Putamen (tissue), 1 donor: ENCODE measurements at places on chromosomes 16 and 17.

DNA sequence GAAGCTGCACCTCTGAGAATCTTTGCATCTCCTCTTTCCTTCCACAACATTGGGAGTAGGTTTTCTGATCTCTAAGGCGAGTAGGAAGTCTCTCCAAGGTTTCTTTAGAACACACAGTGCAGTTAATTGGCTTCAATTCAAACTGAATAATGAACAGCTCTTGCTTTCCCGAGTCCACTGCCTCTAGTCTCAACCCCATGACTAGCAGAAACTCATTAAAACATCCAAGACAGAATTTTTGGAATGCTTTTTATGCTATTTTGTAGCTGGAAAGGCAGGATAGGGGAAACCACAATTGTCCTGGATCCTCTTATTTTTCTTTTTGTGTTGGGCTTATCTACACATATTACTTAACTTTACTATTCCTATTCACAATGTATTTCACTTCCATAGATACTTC lies 206.6 kb downstream of the CDH8 start:
- DNase-seq: no peak

DNA sequence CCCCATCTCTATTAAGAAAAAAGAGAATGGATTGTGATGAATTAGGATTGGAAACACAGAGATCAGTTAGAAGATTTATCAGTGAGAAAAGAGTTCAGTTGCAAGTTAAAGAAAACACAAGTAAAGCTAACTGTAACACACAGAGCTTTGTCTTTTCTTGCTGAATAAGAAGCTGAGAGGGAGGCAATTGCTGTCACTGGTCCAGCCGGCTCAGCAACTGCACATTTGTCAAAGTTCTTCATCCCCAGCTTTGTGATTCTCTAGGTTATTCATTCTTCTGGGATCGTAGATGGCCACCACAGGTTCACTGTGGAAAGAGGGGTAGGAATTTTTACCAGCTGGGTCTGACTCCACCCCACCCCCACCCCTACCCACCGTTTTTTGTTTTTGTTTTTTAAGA lies 615.7 kb downstream of the WWOX start:
- no peak for DNase-seq

- DNase-seq: no peak
These were observed 7.4 kb upstream of the SLC13A2 start for GRCh38 chr17:28466001-28466400.

DNA sequence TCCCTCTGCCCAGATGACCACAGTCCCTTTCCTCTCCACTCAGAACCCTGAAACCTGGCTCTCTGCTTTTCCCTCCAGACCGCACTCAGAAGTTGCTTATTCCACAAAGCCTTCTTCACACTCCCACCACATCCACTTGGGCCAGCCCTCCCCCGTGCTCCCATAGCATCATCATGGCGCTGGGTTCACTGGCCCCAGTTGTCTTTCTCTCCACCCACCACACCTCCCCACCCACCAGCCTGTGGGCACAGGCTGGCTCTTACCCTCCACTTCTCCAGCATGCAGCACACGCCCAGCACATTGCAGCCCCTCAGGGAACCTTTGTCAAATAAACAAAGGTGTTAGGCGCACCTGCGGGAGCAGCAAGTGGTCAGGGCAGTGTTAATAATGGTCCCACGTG lies 130.0 kb downstream of the KATNIP start:
- no peak for DNase-seq

- no peak for DNase-seq
These were observed 170.0 kb upstream of the ZNF267 start for GRCh38 chr16:31703526-31704128.

DNA sequence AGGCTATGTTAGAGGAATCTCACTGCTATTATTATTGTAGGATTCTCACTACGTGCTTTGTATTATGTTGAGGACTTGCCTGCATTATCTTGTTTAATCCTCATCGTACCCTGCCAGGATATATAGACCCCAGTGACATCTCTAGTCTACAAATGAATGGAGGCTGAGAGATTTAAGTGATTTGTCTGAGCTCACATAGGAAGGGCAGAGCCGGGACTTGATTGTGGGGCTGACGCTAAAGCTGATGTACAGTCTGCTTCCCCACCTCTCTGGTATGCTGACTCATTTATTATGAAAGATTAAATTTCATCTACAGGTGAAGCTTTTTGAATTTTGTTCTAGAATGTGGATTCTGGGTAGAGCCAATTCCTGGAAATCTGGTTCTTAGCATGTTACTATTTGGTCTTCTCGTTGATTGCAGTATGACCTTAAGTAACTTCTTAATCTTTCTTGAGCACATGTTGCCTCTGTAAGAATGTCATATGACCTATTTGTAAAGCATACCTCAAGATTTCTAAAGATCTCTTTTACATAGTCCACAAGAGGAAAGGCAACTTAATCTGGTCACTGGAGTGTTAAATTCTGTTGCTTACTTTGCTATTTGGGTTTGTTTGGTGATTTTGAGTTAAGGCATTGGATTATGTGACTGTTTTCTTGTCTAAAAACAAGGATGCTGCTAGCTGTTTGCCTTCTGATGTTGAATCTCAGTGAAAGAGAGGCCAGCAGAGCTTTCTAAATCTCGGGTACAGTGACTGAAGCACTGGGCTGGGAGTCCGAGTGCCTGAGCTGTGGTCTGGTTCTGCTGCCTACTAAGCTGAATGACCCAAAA lies 12.4 kb downstream of the METTL9 start:
- DNase-seq: no peak

GRCh38 chr16:70480127-70481105 lies 26.0 kb downstream of the FCSK start:
- DNase-seq: no peak

GRCh38 chr16:58421059-58421458 lies 28.8 kb downstream of the GINS3 start:
- DNase-seq: peak; percentile 74

- DNase-seq: no peak
These were observed 157.3 kb downstream of the VPS53 start for GRCh38 chr17:557371-557770.

- no peak for DNase-seq
These were observed 2.9 kb downstream of the PHKB start for GRCh38 chr16:47463771-47464624.

GRCh38 chr16:81668243-81669097 lies 110.6 kb upstream of the PLCG2 start:
- no peak for DNase-seq

DNA sequence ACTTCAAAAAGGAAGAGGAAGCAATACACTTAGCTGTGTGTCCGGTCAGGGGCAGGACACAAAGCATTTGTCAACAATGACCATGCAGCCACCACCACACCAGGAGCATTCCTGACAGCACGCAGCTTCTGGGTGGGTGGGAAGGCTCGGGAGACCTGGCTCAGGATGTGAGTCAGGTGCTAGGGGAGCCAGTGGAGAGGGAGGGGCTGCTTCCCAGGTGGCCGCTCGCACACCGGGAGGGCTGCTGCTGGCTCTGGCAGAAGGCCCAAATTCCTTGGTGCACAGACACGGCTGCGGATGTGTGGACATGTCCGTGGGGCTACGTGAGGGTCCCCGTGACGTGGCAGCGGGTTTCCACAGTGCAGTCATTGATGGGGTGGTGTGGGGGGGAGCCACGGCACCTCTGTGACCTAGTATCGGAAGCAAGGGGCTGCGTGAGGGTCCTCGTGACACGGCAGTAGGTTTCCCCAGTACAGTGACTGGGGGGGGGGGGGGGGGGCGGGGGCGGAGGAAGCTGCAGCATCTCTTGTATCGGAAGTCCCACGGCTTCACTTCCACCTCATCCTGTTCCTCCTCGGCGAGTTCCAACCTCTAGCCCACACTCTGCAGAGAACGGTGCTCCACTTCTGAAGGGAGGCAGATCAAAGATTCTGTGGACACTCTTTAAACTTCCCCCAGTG lies 112.8 kb downstream of the ZNF778 start:
- no peak for DNase-seq

GRCh38 chr17:58671969-58672368 lies 19.9 kb downstream of the TEX14 start:
- DNase-seq: no peak

GRCh38 chr16:54633943-54634362 lies 296.7 kb upstream of the IRX5 start:
- no peak for DNase-seq

GRCh38 chr17:38798614-38799500 lies 499 bp downstream of the PIP4K2B start:
- peak; percentile 53 for DNase-seq

GRCh38 chr16:6804461-6804860 lies 528.2 kb upstream of the RBFOX1 start:
- DNase-seq: peak; percentile 17

DNA sequence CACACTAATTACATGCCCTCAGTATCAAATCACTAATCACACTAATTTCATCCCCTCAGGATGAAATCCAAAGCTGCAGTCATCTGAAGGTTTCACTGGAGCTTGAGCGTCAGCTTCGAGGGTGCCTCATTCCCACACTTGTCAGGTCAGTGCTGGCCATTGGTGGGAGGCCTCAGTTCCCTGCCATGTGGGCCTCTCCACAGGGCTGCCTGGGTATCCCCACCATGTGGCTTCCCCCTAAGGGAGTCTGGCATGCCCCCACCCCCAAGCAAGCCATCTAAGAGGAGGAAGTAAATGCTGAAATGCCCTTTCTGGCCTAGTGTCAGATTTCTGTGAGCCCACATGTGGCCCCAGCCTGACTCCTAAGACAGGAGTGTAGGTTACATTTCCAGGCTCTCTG lies 78.6 kb upstream of the CDH5 start:
- DNase-seq: no peak

GRCh38 chr16:85445064-85445778 lies 167.9 kb upstream of the GSE1 start:
- DNase-seq: no peak

DNA sequence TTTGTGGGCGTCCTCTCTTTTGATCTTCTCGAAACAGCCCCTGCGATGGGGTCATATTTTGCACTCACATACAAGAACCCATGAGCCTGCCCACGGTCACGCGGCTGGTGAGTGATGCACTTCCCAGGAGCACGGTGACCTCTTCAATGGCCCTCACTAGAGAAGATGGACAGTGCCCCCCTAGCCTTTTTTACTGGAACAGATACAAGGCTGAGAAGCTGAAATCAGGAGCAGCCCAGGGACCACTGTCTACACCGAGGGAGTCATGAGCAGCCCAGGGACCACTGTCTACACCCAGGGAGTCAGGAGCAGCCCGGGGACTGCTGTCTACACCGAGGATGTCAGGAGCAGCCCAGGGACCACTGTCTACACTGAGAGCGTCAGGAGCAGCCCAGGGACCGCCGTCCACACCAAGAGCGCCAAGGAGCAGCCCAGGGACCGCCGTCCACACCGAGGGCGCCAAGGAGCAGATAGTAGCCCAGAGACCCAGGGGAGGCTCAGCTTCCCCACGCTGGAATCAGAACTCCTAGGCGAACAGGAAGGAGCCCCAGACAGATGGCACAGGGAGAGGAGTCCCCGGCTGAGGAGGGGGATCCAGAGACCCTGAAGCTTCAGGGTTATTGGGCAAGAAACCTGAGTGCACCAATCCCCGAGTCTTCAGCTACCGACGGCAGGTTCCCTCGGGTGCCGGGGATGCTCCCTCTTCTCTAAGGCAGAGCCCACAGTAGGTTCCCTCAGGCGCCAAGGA lies 23.7 kb downstream of the ACSF3 start:
- no peak for DNase-seq

DNA sequence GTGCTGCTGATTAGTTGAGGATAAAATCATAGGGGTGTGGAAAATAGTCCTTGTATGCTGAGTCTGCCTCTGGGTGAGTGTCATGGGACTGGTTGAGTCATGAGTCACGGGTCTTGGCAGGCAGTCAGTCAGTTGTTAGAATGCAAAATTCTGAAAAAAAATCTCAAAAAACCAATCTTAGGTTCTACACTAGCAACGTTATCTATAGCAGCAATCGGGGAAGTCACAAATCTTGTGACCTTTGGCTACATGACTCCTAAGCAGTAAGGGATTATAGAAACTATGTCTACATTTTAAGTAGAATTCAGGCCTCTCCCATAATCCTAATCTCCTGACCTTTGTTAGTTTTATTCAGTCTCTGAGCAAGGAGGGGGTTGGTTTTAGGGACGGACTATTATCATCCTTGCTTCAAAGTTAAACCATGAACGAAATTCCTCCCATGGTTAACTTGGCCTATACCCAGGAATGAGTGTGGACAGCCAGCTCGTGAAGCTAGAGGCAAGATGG lies 18.0 kb upstream of the PMFBP1 start:
- DNase-seq: no peak

- no peak for DNase-seq
These were observed 130.1 kb downstream of the SOCS1 start for GRCh38 chr16:11125936-11126335.

- DNase-seq: no peak
These were observed 157.4 kb upstream of the MAF start for GRCh38 chr16:79757968-79758367.

DNA sequence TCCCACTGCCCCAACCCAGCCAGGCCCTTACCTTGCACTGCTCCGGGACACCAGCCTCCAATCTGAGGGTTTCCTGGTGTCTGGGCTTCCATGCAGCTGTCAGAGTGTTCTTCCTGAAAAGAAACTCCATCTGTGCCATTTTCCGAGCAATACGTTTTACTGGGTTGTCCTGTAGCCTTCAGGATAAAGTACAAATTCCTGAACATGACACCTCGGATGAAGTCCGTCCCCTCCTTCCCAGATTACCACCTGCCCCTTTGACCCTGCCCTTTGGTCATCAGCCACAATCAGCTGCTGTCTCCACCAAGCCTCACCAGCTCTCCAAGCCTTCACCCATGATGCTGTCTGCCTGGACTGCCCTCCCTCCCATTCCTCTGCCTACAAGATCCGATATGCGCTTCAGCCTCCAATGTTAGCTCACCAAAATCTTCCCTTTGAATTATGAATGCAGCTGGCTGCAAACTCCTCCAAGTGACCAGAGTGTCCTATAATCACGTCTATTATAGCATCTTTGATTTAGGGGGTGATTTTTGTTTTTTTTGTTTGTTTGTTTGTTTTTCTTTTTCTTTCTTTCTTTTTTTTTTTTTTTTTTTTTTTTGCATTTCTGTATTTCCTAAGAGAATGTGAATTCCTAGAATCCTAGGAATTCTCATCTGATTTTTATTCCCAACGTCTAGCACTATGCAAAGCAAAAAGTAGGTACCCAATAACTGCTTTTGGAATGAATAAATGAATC lies 60.6 kb upstream of the KIFC3 start:
- no peak for DNase-seq

GRCh38 chr17:55114283-55114682 lies 145.7 kb downstream of the STXBP4 start:
- DNase-seq: no peak
